ENCODE measurements at places on chromosomes 4 and X.

- no peak for DNase-seq
These were observed 121.7 kb downstream of the IRS4 start for GRCh38 chrX:108614616-108615015.

DNA sequence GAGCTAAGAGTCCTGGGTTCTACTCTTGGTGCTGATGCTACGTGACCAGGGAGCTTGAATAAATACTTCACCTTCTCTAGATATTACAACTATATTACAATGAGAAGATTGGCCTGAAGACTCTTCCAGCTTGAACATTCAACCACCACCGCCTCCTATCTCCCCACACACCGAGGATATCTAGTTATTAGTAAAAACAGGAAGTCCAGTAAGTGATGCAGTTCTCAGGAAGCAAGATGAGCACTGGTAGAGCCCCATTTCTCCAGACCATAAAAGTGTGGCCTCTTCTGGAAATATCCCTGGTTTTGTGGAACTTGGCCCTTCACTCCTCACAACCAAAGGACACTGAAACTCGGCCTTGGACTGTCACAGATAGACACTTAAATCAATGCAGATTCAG lies 18.5 kb downstream of the PJA1 start:
- no peak for DNase-seq

- DNase-seq, result no peak
These were observed 372.6 kb upstream of the TECRL start for GRCh38 chr4:64781737-64782326.

DNA sequence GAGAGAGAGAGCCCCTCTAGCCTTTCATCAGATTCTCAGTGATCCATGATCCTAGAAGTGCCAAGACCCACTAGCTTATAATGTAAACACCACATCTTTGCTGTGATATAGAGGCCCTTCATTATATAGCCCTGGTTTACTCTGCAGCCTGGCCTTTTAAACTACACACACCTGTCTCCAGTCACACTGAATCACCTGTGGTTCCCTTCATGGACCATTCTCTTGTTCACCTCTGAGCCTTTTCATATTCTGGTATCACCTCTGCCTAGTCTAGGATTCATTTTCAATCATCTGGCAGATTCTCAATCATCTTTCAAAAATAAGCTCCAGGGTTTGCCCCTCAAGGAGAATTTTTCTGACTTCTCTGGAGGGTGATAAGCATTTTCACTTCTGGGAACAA lies 50.0 kb upstream of the CD40LG start:
- DNase-seq, result no peak

DNA sequence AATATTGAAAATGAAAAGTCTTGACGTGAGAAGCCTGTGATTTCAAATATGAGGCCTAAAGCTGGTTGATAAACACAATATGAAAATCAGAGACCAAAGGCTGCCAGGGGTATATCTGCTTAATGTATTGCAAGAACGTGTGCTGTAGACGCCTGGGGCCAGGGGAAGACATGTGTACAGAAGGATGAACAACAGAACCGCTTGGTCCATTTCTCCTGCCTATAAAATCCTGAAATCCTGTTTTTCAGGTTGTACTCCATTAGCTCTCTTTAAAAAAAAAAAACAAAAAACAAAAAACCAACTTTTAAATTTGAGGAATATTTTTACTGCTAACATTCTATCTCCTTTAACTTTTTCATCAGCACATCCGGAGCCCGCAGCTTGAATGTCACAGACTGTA lies 109.2 kb downstream of the STOX2 start:
- no peak for DNase-seq

DNA sequence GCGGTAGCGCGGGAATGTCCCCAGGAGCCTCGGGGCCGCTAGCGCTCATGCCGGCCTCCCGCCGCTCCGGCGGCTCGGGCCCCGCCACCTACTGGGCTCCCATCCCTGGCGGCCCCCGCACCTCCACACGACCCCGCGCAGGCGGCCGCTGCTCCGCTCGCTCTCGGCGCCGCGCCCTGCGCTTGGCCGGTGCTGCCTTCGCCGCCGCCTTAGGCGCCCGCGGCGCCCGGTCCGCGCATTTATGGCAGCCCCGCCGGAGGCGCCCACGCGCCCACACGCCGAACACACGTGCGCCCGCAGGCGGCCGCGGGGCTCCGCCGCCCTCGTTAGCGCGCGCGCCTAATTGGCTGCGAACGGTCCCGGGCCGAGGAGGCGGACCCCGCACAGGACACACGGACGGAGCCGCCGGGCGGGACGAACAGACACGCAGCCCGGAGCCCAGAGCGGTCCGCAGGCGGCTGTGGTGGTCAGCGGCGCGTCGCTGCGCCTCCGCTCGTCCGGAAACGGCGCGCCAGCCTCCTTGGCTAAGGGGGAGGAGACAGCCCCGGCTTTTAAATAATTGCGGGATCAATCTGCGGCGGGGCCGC lies at the start of gene NKX1-1:
Gene NKX1-1 (minus strand): TSS at position 49 of the 587 bp plus-strand sequence. CDS start 0 bp downstream, at position 49.
- no peak for DNase-seq

- DNase-seq, result no peak
These were observed 525.4 kb upstream of the HS3ST1 start for GRCh38 chr4:11954093-11954492.

GRCh38 chr4:25635501-25635900 lies 20.1 kb upstream of the SLC34A2 start:
- DNase-seq, result no peak

- no peak for DNase-seq
These were observed 33.6 kb upstream of the XK start for GRCh38 chrX:37651921-37652452.

DNA sequence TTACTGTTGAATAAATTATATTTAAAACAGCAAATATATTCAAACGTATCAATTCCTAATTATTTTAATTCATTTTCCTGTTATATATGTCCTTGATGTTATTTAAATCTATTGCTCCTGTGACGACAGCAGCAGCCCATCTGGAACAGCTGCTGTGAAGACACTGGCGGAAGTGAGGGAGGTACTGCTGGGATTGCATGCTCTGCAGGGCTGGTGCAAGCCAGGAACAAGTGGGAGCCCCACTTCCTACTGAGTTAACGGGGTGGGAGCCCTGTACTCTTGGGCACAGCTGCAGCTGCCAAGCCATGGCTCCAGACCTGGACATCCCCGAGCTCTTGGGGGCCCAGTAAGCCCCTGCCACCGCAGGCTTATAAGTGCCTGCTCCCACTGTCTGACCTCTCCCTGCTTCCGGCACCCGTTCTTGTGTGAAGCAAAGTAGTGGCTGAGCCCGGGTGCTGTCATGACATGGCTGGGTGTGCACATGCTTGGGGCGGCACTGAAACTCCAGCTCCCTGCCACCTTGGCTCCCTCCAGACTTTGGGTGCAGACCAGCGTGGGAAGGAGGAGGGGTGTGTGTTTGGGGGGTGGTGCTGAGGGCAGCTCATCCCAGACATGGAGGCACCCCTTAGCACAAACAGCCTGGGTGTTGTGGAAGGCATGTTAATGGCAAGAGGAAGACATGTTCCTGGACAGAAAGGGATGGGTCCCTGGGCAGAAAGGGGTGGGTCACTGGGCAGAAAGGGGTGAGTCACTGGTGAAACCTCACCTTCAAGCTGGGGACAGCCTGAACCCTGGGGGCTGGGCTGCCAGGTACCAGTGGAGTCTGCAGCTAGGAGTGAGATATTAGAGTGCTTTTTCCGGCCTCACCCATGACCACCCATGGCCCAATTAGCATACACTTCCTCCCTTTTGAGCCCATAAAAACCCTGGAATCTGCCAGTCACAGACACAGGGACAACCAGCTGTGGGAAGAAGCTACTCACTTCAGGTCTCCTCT lies 1981.3 kb upstream of the IGFBP7 start:
- DNase-seq, result no peak

DNA sequence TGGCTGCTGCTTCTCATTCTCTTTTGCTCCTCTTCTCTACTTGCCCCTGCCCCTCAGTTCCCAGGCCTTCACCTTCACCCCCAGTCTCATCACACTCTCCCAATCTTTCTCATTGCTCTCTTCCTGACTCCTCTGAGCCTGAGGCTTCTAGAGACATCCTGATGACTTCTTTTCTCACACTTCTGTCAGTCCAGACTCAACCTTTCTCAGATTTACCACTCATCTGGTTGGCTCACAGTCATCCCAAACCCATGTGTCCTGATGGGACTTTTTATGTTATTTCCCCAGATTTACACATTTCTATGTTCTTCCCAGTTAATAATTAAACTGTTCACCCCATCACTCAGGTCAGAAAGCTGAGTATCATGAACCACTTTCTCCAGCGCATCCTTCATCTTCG lies 68.0 kb downstream of the TMA16 start:
- no peak for DNase-seq

- DNase-seq, result no peak
These were observed 263.1 kb downstream of the STIM2 start for GRCh38 chr4:27123769-27124124.

DNA sequence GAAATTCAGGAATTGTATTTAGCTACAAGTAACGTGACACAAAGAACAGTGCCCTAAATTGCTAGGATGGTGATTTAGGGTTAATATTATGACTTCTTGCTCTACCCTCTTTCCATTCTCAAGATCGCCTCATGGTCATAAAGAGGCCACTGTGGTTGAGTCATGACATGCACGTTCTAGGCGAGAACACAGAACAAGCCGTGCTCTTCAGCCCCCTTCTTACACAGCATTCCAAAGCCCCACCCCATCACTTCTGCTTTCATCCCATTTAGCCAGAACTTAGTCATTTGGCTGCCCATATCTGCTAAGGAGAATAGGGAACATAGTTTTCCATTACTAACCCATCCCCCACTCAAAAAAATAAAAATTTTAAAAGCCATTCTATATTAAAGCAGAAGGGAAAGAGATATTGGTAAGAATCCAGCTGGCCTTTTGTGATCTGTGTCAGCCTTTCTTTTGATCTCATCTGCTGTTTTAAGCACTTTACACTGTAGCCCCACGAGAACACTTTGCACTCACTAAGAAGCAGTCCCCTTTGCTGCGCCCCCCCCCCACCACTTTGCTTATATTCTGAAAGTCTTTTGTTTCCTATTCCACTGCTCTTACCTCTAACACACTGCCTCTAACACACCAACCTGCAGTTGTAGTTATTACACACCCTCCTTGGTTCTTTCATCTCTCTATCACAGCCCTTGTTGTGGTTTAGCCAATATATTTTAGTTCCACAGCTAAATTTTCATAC lies 28.4 kb downstream of the NPNT start:
- DNase-seq, result no peak

DNA sequence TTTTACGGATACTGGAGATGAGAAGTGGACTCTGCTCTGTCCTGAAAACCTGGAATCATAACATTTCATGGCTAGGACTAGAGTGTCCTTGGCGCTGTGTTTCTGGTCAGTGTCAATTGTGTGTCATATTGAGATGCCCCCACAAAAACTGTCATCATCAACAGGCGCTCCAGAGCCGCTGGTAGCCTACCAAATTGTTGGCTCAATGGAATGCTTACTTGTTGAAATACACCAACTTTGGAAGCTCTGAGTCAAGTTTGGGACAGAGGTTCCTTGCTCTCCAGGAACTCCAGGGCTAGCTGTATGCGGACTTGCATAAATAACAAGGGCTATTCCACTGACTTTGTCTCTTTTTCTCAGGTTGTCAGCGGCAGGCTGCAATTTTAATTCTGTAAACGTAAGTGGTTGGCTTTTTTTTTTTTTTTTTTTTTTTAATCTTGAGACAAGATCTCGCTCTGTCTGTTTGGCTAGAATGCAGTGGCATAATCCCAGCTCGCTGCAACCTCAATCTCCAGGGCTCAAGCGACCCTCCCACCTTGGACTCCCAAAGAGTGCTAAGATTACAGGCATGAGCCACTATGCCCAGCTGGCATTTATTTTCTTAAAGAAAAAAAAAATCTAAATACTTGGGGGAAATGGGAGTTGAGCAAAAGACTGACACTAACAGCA lies 871 bp upstream of the HPGD start:
- DNase-seq, result no peak

- no peak for DNase-seq
These were observed 66.4 kb upstream of the GPR174 start for GRCh38 chrX:79078114-79078513.

GRCh38 chrX:19958552-19959486 lies 32.0 kb downstream of the BCLAF3 start:
- no peak for DNase-seq

DNA sequence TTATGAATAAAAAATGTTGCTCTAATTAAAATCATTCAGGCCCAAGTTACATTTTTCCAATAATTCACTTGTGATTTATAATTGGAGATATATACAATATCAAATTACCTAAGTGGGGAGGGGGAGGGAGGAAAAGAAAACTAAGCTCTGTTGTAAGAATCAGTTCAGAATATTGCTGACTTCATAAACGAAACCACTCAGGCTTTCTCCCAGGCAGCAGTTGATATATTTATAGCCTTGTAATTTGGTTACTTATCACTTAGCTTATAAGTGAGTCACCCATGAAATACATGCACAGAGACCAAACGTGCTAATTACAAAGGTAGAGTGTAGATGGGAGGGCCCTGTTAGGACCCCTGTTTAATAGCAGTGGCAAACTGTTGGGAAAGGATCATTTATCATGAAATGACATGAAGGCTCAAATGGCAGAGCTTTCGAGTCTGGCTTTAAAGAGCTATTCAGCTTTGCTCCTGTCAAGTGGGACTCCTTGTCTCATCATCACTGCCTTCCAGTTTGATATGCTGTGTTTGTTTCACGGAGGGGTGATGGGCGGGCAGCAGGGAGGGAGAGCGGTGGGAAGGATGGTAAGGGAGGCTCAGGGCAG lies 105.6 kb upstream of the PGRMC2 start:
- DNase-seq, result no peak

DNA sequence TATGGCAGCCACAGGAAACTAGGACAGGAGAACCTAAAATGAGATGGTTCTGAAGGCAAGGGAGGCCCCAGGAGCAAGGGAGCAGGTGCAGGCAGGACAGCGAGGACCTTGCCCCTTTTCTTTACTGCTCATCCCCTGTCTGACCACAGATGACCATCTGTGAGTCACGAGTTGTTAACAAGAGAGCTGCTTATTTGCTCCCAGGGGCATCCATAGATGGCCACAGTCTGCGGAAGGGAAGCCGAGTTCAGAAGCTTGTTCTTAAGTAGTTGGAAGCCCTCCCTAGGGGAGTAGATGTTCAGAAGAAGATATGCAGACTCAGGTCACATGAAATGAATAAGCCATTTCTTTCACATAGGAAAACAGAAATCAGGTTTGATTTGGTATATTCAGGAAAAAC lies 69.4 kb downstream of the EVC2 start:
- DNase-seq, result no peak

- DNase-seq, result no peak
These were observed 118.5 kb downstream of the WDFY3 start for GRCh38 chr4:84847978-84848377.

- no peak for DNase-seq
These were observed 31.9 kb upstream of the SORCS2 start for GRCh38 chr4:7160439-7160838.

GRCh38 chrX:115367951-115368350 lies 78.4 kb downstream of the LUZP4 start:
- no peak for DNase-seq

DNA sequence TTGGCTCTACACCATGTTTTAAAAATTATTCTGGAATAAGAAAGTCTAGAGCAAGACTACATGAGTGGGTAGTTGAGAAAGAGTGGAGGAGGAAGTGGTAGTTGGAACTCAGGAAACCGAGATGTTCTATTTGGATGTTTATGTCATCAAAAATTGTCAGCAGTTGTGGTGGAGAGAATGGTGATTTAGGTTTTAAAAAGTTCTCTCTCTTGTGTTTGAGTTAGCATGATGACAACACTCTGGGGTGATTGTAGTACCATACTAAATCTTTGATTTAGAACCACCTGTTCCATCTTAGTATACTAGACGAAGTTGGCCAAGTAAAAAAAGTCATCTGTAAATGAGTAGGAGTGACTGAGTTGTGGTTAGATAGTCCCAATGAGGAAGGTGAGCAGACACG lies 40.7 kb downstream of the KLHL2 start:
- DNase-seq, result no peak

Data from stimulated activated CD8-positive, alpha-beta memory T cell treated with anti-CD3 and anti-CD28 coated beads, Interleukin-7, amount 100 ng/mL, for 4 hours (primary cell).